ENCODE measurements at places on chromosomes 7 and 10.

DNA sequence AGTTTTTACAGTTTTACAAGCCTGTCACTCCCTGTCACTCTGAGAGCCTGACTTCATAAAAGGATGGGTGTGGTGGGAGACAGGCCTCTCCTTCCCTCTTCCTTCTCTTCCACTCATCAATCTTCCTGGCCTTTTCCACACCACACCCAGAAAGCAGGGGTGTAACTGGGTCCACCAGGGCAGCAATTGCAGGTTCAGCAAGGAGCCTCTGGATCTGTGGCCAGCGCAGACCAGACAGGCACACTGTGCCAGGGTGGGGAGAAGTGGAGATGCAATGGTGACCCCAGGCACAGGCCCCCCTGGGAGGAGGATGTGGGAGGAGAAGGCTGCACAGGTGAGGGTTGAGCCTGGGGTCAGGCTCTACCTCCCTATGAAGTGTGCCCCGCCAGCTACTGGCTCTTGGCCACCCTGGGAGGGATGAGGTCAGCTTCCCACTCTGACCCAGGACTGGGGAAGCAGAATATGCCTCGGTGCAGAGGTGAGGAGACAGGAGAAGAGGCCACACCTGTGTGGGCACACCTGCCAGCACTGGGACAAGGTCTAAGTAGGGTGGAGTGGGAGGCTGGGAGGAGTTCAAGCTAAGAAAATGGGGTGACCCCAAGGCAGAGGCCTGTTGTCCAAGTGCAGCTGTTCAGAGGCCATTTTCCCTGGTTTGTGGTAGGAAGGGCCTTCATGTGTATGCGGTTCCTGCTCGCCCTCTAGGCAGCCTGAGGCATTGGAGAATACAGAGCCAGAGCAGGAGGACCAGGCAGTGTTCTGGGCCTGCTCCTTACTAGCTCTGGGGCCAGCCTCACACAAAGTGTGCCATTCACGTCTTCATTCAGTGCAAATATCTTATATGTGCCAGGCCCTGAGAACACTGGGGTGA, 20.2 kb upstream of the TMEM72 start:
- DNase-seq: no peak

GRCh38 chr7:47651355-47652317, 69.7 kb upstream of the TNS3 start:
- peak; percentile 98 for DNase-seq

- DNase-seq: no peak
Observed at GRCh38 chr10:89275383-89275782, 23.8 kb upstream of the LIPA start.

- DNase-seq: peak; percentile 6
Observed at GRCh38 chr7:98802088-98802780, 67.6 kb downstream of the TMEM130 start.

GRCh38 chr7:140982508-140982907, 32.2 kb downstream of the MRPS33 start:
- no peak for DNase-seq

- DNase-seq: no peak
Observed at GRCh38 chr7:83794829-83795228, 145.9 kb upstream of the SEMA3E start.

GRCh38 chr7:99579281-99579955, 18.6 kb upstream of the TMEM225B start:
- no peak for DNase-seq

DNA sequence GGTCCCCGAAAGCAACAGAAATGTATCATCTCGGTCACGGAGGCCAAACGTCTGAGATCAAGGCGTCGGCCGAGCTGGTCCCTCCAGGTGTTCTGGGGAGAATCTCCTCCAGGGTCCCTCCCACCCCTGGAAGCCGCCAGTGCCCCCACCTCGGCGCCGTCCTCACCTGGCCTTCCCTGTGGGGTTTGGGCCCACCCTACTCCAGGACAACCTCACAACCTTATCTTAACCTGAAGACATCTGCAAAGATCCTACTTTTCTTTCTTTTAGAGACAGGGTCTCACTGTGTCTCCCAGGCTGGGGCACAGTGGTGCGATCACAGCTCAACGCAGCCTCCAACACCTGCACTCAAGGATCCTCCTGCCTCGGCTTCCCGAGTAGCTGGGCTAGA, 33.4 kb downstream of the ADAP1 start:
- no peak for DNase-seq

- no peak for DNase-seq
Observed at GRCh38 chr10:112858986-112859651, 90.9 kb upstream of the TCF7L2 start.

DNA sequence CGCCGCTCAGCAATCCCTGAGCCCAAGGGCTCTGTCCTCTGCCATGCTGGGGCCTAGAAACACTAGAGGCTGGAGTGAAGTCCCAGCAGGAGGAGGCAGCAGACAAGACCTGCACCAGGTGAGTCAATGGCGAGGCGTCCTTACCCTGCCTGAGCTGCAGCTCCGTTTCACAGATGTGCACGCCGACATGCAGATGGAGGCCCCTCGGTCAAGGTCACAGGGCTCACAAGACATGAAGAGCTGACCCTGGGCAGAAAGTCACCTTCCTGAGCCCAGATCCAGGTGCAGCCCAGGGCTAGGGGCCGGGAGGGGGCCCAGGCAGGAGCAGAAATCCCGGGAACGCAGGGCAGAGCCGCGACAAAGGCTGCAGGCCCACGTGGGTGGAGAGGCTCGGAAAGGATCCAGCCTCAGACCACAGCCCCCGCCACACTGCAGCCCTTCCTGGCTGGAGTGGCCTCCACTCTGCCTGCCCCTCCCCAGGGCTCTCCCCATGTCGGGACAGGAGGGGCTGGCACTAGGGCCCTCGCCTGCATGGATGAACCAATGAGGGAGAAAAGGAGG, 23.8 kb downstream of the PDGFA start:
- no peak for DNase-seq

DNA sequence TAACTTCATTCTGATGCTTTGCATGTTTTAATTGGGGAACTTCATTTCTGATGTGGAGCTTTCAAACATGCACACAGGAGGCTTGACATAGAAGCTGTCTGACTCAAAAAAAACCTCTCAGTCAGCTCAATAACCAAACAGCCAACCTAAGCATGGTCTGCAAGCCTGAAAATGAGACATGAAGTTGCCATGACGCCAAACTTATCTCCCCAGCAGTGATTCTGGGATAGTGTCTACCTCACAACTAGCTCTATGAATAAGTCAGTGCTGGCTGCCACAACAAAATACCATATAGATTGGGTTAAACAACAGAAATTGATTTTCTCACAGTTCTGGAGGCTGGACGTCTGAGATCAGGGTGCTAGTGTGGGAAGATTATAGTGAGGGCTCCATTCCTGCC, 244.2 kb downstream of the CCDC3 start:
- no peak for DNase-seq
